ENCODE measurements at places on chromosomes 5 and 9.

- no peak for DNase-seq
Observed at GRCh38 chr5:219460-219863, 1.3 kb downstream of the SDHA start.

GRCh38 chr9:107557236-107557990 is 67.8 kb upstream of the KLF4 start:
- no peak for DNase-seq

- no peak for DNase-seq
Observed at GRCh38 chr5:39726467-39726866, 301.7 kb upstream of the DAB2 start.

GRCh38 chr5:14445576-14446290 is 135.9 kb upstream of the OTULINL start:
- no peak for DNase-seq

- DNase-seq = peak; percentile 33
Observed at GRCh38 chr5:91211997-91212713, 171.0 kb downstream of the ARRDC3 start.
